ENCODE measurements at places on chromosomes 3 and 15.

GRCh38 chr15:57493351-57493750 lies 98.4 kb upstream of the MYZAP start:
- no peak for DNase-seq

DNA sequence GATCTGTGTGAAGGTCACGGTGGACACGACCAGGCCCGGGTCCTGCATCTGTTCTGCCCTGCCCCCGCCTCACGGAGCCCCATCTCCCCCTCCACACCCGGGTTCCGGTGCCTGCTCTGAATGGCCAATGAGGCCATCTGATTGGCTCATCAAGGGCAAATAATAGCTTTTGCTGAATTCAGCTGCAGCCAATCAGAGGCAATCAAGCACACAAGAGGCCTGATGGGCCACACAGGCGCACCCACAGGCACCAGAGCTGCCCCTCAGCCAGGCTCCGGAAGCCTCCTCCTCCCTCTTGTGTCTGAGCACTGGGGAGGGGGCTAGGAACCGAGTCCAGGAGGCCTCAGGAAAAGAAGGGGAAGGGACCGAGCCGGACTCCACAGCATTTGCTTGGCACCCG lies 49.5 kb downstream of the CACNA2D2 start:
- no peak for DNase-seq

- no peak for DNase-seq
Observed at GRCh38 chr15:76837474-76837873, 67.7 kb downstream of the SCAPER start.

- no peak for DNase-seq
Observed at GRCh38 chr3:66797889-66798560, 200.1 kb upstream of the KBTBD8 start.

DNA sequence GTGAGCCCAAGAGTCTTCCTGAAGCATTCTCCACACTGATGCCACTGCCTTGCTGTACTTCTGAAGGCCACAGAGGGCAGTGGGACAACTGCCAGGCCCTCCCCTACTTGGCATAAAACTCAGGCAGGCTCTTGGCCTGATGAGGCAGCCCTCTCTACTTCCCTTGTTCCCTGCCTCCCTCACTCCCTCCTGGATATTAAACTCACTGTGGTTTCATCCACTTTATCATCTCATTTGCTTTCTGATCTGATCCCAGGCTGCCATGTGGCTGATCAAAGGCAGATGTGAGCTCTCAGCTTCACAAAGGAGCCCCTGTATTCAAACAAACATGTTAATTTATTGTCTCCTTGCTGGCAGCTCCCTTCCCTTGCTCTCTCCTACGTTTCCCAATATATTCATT lies 533.5 kb downstream of the IGSF11 start:
- peak; percentile 29 for DNase-seq

DNA sequence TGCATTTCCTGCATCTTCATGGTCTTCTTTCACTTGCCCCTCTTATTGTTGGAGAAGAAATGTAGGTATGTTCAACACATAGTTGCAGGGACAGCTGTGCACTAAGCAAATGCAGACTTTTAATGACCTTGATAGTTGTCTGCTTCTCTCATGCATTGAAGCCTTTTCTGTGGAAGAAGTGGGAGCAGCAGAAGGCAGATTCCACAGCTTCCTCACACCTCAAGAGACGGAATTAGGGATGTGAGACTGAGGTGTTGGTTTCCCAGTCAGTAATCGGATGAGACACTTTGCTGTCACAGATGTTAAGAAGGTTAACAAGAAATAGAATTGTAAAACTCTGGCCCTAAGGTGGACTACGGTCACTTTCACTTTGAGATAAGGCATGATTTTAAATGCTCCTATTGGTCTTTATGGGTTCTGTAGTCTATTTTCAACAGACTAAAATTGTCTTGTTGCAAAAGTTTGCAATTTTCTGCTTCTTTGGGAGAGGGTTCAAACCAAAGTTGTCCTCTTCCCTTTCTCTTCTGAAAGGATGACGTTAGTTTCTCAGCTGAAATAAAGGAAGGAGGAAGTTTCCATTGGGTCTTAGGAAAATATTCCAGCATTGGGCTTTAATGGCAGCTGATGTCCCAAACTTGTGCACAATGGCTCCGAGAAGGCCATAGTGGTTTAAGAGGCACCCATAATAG lies 117.4 kb downstream of the LPP start:
- DNase-seq = no peak

DNA sequence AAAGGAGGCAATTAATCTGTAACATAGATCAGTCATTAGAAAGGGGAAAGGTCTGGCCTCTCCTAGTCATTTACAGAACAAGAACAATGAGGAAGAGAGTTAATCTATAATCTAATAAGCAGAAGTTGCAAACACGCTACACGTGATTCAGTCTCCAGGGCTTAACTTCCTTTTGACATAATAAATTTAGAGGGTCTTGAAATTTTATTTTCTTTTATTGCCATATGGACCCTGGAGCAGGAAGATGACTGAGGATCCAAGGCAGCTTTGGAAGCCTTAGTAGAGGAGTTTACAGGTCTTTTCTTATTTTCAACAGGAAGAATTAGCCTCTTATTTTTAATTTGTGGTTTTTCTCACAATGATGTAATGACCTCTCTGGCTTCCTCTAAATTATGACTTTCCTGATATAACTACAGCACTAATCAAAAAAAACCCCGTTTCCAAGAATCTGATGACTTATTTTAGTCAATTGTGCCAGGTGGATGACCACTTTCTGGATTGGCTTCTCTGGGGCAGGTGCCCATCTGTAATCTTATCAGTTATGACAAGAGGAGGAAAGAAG lies 32.2 kb downstream of the ADGRG7 start:
- no peak for DNase-seq

DNA sequence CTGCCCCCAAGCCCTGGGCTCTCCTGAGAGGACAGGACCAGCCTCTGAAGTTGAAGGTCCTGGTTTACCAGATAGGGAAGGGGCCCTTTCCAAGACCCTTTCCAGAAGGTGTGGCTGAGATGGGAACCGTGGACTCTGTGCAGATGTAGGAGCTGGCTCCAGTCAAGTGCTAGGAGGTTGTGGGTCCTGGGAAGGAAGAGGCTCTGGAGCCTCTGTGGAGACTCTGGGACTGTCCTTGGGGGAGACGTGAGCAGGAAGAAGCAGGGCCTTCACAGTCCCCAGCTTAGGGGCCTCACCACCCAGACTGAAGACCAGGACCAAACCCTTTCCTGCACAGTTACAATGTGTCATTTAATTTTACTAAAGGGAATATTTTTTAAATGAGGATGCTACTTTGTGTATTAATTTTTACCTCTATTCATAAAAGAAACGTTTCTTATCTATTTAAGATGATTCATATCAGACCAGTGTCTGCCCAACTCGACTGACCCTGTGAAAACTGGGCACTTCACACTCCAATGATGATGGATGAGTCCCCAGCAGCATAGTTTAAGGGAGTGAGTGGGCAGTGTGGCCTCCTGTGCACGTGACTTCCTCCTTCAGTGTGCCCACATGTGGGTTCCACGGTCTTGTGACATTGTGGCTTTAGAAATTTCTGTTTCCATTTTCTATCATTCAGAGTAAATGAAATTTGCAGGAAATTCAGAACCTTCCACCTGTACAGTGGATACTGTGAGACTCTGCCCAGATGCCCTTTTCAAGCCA lies 10.9 kb downstream of the CCR5AS start:
- no peak for DNase-seq

DNA sequence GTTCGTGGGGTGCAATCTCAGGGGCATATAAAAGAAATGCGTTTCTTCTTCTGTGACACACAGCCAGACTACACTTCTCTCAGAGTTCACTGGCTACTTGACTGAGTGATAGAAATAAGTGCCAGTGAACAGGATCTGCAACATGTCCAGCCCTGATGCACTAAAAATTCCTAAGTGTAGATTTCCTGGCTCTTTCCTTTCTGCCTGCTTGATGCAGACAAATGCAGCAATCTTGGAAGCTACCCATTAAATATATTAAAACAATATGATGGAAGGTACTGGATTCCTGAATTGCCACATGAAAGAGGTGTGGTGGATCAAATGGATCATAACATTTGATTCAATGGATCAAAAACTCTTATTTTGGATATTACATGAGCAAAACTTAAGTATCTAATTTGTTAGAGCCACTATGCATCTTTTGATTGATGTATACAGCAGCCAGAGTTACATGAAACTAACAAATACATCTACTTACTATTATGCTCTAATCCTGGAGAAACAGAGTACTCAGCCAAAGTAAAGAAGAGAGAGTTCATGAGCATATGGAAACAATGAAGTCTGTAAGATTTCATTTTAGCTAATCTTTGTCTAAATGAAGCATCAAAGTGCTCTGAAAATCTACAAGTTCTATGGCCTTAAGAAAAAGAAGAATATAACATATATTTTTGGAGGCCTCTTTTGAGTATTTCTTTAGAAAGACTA lies 222.6 kb downstream of the ZNF385D start:
- no peak for DNase-seq

DNA sequence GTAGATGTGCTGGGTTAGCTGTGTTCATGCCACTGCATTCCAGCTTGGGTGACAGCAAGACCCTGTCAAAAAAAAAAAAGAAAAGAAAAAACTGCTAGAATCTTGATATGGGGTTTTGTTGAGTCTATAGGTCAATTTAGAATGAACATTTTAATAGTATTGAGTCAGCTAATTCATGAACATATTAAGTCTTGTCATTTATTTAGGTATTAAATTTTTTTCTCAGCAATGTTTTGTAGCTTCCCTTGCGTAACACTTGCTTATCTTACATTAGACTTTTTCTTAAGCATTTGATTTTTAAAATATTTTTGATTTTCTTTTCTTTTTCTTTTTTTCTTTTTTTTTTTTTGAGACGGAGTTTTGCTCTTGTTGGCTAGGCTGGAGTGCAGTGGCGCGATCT lies 60.7 kb upstream of the GOLGA6B start:
- DNase-seq = no peak

GRCh38 chr3:172391592-172392302 lies 56.5 kb downstream of the GHSR start:
- no peak for DNase-seq

DNA sequence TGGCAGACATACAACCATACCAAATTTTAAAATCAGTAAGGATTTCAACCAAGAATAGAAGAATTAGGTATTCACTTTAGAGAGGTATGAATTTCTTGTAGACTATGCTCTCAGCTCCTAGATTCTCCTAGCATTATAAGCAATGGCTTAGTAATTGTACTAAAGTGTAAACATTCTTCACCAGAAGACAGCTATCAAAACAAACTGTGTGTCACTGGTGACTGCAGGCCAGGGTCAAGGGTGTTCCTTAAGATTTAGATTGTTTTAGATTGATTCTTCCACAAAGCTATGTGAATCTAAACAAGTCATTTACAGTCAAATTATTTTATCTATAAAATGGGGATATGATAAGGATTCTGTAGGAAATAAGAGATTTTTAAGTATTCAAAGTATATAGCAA lies 23.1 kb upstream of the GP5 start:
- no peak for DNase-seq

DNA sequence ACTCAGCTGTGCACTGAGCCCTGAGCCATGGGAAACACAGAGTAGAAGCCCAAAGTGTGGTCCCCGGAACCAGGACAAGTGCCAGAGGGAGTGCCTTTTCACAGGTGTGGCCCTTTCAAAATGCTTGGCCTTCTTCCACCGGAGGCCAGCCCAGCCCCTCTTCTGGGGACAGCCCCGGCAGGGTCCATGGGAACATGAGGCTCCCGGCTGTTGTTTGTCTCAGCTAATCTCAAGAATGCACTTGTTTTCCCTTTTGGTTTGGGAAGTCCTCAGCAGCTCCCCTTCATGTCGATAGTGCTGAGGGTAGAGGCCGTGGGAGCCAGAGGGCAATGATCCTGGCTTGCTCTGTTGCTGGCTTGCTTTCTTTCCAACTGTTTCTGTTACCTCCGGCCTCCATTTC lies 91.1 kb upstream of the MRPS22 start:
- no peak for DNase-seq

DNA sequence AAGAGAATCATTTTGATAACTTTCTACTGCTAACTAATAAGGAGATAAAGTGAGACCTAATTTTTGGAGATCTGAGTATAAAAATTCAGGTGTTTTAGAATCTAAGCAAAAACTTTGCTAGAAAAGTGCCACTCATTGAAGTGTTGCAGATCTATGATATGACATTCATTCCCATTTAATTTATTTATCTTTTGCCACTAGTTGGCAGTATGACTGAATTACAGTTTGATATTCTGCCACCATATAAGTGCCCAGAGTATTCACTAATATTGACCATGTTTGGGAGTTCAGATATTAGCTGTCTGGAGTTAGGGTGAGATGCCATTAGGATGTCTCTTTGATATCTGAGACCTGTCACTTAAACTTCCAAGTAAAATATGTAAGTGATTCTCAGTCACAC lies 251.3 kb upstream of the GBE1 start:
- DNase-seq = no peak

DNA sequence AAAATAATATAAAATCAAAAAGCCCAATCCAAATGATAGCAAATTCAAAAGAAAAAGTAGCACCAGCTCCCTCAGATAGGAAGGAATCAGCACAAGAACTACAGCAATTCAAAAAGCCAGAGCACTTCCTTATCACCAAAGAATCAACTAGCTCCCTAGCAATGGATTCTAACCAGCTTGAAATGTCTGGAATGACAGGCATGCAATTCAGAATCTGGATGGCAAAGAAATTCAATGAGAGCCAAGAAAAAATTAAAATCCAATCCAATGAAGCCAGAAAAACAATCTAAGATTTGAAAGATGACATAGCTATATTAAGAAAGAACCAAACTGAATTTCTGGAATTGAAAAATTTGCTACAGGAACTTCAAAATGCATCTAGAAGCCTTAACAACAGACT lies 1334.4 kb upstream of the ALCAM start:
- DNase-seq = no peak

GRCh38 chr15:65376767-65377104 lies 1.1 kb downstream of the IGDCC3 start:
- no peak for DNase-seq

- no peak for DNase-seq
Observed at GRCh38 chr15:35522061-35522460, 23.9 kb downstream of the DPH6 start.

- DNase-seq = no peak
Observed at GRCh38 chr15:55970286-55970685, 23.1 kb downstream of the NEDD4 start.

- DNase-seq = no peak
Observed at GRCh38 chr15:68427366-68427765, 4.6 kb downstream of the ITGA11 start.

GRCh38 chr3:5699811-5700210 lies 512.3 kb downstream of the EDEM1 start:
- no peak for DNase-seq

DNA sequence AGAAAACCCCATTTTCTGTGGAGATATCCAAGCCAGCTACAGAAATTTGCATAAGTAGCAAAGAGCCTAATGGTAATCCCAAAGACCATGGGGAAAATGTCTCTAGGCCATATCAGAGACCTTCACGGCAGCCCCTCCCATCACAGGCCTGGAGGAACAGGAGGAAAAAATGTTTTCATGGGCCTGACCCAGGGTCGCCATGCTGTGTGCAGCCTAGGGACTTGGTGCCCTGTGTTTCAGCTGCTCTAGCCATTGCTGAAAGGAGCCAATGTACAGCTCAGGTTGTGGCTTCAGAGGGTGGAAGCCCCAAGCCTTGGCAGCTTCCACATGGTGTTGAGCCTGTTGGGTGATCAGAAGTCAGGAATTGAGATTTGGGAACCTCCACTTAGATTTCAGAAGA lies 1150.7 kb downstream of the OTOL1 start:
- no peak for DNase-seq
